ENCODE measurements at places on chromosomes 6 and 20.

DNA sequence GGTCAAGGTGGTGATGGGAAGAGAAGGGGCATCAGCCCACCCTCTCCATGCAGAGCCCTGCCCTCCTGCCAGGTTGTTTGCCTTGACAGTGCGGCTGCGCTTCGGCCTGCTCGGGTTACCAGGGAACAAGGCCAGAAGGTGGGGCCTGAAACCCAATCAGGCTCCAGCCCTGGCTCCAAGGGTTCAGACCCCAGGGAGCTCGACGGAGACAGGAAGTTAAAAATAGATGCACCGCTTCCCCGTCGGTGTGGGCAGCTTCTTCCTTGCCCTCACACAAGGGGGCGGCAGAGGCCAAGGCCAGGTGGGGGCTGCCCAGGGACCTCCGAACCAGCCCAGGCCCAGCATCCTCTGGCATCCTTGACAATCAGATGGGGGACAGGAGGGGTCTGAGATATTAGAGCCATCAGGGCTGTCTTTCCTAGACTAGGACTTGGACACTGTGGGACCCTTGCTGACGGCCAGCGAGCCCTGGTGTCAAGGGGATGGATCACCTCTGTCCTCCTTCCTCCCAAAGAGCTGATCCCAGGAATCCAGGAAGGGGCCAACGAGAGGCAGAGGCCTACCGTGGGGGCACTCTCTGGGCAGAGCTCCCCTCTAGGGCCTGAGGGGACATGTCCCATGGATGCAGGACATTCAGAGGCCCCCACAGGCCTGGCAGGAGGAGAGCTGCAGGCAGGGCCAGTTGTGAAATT lies 65.2 kb downstream of the RIPOR3 start:
- DNase-seq, result no peak

GRCh38 chr20:51120868-51121267 lies 98.0 kb upstream of the KCNG1 start:
- DNase-seq, result no peak

- no peak for DNase-seq
Measured at GRCh38 chr20:8005575-8006366, 13.8 kb downstream of the TMX4 start.

DNA sequence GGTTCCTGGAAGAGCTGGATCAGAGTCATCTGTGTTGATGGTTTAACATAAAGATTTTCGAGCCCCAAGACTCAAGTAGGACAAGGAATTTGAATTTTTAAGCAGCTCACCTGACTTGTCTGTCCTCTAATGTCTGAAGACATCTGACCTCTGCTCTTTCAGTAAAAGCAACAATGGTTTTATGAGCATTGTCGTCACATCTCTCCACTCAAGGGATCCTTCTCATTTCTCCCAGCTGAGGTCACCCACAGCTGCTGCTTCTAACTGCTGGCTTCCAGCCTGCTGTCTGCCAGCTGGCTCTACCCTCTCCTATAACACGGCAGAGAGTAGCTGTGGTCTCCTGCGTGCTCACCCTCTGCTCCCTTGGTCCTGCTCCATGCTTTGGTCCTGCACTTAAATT lies 24.7 kb upstream of the HDAC2 start:
- no peak for DNase-seq

DNA sequence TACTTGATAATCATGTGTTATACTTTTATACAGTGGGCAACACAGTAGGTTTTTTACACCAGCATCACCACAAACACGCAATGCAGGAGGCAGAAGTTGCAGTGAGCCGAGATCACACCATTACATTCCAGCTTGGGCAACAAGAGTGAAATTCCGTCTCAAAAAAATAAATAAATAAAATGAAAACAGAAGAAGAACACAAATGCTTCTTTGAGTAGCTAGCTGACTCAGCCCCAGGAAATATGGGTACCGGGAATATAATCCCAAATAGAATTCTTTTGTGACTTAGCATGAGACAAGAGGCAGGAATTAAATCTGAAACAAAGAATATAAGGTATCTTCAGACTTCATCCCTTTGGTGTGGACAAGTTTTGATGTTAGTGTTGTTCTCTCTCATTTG lies 164.2 kb upstream of the ATXN1 start:
- no peak for DNase-seq

DNA sequence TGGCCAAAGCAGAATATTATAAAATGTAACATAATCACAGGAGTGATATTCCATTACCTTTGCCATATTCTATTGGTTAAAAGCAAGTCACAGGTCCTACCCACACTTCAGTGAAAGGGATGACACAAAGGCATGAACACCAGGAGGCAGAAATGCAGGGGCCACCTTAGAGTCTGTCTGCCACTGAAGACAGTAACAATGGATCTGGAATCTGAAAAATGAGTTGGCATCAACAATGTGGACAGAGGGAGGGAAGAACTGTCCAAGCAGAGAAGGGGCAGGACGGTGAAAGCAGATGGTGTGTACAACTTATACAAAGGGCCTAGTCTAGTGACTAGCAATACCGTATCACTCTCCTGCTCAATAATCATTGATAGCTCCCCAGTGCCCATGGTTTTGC lies 6.6 kb upstream of the LPIN3 start:
- DNase-seq, result no peak

GRCh38 chr6:166207284-166207561 lies 39.6 kb upstream of the TBXT start:
- no peak for DNase-seq

- DNase-seq, result no peak
Measured at GRCh38 chr6:40431706-40432105, 155.5 kb downstream of the LRFN2 start.

DNA sequence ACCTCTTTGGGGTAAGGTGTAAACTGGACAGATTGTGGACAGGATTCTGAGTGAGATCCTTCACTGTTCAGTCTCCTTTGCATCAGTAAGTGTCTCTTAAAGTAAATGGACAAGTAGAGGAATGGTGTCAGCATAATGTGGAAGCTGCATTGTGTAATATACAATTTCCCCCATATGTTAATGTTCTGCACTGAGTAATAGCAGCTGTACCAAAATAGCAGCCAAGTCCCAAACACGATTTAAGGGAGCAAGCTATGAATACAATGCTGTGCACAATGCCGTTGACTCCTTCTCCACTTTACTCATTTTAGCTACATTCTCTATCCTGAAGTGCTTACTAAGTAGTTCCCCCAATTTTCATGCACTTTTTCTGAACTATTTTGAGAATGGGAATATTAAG lies 21.1 kb upstream of the TRIM26 start:
- no peak for DNase-seq

- DNase-seq, result no peak
Measured at GRCh38 chr20:51322164-51322707, 220.3 kb downstream of the NFATC2 start.

DNA sequence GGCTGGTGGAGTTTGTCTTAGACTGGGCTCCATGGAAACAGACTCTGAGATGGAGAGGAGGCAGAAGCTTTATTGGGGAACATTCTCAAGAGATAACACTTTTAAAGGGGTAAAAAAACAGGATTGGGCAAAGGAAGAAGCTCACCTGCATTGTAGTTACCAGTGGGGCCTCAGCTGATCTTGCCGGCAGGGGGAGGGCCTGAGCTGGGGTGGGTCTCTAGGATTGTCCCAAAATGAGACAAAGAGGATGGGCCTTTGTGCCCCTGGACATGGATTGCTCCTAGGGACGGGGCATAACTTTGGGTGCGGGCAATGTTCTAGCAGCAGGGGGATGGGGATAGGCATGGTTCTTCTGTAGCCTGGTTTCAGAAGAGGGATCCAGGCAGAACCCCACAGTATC lies 12.5 kb downstream of the SGK2 start:
- DNase-seq, result no peak

- no peak for DNase-seq
Measured at GRCh38 chr6:140784573-140784972, 1348.2 kb upstream of the GJE1 start.

GRCh38 chr6:121881974-121882667 lies 446.7 kb downstream of the GJA1 start:
- no peak for DNase-seq

- no peak for DNase-seq
Measured at GRCh38 chr20:50144362-50144761, 9.2 kb downstream of the PEDS1 start.

DNA sequence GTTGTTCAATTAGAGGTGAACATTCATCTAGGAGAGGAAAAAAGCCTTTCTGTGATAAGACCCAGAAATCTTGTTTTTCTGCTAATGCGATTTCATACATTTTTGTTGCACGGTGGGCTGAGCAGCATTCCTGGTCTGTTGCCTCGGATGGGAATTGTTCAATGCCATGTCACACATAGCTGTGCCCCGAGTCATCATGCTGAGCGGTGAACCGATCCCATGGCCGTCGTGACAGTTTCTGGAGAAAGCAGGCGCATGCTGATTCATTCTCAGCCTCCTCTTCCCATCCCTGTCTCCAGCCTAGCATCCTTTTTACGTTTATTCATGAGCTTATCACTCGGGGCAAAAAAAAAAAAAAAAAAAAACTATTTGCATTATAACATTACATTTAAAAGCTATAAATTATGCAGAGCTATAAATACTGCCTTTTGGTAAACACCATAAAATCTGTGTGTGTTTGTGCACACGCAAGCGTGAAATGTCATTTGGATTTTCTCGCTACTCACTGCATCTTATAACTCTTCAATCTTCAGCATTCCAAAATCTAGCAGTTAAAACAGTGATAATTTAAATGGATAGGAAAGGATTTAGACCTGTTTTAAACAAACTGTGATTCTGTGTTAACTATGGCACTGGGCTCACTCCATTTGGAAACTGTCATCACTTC lies 58.9 kb upstream of the IFNGR1 start:
- DNase-seq, result no peak

GRCh38 chr6:136085370-136086115 lies 164.6 kb downstream of the MTFR2 start:
- DNase-seq, result no peak

GRCh38 chr6:163729127-163729872 lies 314.8 kb downstream of the QKI start:
- DNase-seq, result no peak

DNA sequence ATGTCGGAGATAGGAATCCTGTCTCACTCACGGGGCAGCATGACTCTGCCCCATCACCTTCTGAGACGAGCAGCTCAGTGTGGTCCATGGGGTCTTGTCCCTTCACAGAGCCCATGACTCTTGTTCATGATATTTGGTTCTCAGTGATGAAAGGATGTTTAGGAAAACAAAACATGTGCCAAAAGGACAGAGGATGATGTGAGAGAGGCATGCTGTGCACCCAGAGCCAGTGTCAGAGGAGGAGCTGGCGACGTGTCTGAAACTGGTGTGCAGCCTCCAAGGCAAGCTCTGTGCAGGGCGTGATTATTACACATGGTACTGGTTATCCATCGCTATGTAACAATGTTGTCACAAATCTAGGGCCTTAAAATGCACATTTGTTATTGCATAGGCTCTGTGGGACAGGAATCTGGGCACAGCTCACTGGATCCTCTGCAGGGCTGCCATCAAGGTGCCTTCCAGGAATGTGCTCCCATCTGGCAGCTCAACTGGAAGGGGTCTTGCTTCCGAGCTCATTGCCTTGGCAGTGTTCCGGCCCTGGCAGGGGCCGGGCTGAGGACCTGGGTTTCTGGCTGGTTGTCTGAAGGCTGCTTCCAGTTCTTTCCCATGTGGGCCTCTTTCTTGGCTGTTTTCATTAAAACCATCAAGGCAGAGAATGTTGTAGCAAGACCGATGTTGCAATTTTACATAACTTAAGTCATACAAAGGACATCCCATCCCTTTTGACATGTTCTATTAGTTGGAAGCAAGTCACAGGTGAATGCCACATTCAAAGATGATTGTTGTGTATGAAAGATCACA lies 175.4 kb downstream of the ERMARD start:
- DNase-seq, result no peak

GRCh38 chr6:43127180-43127579 lies 43.9 kb upstream of the SRF start:
- DNase-seq, result no peak

- no peak for DNase-seq
Measured at GRCh38 chr6:21970569-21971300, 326.1 kb downstream of the PRL start.

DNA sequence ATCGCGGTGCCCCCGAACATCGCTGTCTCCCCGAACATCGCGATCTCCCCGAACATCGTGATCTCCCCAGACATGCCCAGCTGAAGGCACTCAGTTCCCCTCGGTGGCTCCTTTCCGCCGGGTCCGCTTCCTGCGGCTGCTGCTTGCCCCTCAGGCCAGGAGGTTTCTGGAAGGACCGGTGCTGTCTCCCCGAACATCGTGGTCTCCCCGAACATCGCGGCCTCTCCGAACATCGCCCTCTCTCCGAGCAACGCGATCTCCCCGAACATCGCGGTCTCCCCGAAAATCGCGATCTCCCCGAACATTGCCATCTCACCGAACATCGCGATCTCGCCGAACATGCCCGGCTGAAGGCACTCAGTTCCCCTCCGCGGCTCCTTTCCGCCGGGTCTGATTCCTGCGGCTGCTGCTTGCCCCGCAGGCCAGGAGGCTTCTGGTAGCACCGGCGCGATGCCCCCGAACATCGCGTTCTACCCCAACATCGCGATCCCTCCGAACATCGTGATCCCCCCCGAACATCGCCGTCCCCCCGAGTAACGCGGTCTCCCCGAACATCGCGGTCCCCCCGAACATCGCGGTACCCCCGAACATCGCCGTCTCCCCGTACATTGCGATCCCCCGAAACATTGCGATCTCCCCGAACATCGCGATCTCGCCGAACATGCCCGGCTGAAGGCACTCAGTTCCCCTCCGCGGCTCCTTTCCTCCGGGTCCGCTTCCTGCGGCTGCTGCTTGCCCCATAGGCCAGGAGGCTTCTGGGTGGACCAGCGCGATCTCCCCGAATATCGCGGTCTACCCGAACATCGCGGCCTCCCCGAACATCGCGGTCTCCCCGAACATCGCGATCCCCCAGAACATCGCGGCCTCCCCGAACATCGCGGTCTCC lies 808 bp downstream of the ULBP1 start:
- DNase-seq, result no peak

- DNase-seq, result no peak
Measured at GRCh38 chr6:84553527-84553926, 210.9 kb downstream of the TBX18 start.

DNA sequence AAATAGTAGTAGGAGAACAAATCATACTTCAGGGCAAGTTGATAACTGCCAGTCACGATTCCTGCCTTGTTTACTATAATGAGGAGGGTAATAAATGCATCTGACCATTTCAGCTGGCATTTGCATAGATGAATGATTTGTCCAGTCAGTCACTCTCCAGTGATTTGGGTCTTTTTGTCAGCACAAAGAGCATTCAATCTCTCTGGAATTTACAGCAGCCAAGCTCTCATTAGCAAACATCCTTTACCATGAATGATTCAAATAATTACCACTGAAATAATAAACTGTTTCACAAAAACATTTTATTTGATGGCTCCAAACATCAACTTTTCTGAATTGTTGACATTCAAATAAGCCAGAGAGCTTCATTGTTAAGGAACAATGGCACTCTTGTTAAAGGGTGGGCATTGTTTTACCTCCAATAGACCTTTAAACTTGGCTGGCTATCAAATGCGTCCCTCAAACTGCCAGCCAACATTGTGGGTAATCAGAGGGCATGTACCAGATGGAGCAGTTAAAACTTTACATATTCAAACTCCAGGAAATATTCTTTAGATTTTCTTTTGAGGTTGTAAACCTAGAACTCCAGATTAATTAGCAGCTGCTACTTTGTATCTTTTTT lies 30.0 kb upstream of the FBXL4 start:
- no peak for DNase-seq

- DNase-seq, result no peak
Measured at GRCh38 chr20:528923-529604, 14.5 kb downstream of the CSNK2A1 start.
